ENCODE measurements at places on chromosomes 4 and X.
A peak's percentile ranks its signal among the peaks of the same experiment; 100 is the strongest.

- DNase-seq = peak; percentile 43
Observed at GRCh38 chr4:23945451-23946017, 55.7 kb upstream of the PPARGC1A start.

- no peak for DNase-seq
Observed at GRCh38 chr4:143643399-143643798, 57.1 kb downstream of the FREM3 start.

- DNase-seq = no peak
Observed at GRCh38 chr4:74555231-74555630, 110.3 kb downstream of the AREG start.

- DNase-seq = no peak
Observed at GRCh38 chr4:168221301-168221700, 97.3 kb downstream of the DDX60 start.

DNA sequence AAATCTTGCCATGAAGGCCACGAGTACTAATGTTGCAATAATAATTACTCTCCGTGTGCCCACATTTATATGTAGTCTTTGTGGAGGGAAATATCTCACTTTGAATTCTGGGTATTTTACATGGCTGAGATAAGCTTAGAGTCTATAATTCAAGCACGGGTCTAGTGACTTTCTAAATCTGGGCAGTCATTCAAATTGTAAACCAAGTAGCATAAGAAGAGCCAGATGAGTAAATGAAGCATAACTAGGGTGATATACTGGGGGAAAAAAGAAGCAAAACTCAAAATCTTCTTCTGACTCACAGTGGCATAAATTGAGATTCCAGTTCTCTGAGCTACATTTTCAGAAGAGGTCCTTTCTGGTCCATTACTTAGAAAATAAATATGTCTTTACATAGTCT lies 53.0 kb downstream of the MAPK10 start:
- no peak for DNase-seq

DNA sequence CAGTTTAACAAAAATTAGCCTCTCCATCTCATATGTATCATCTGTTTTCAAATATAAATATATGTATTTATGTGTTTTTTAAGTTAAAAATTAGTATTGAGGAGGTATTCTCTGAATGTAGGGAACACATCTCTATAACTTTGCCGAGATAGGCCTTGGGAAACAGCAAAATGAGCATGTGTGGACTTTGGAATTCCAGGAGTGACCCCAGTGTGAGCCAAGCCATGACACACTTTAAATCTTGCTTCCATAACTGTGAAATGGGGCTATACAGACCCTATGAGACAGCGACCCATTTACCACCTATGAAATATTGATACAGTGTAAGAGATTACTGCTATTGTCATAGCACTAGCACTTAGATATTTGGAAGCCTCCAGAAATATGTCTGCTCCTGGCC lies 58.8 kb downstream of the FRMPD4 start:
- no peak for DNase-seq
